ENCODE measurements at places on chromosomes 7 and 10. TPM values are rescaled to one million over a fixed set of nuclear protein-coding genes. Genes with fewer than 3 reads are reported as not detected.

The TUBAL3 gene
- not detected for total RNA-seq

The AIFM2 gene
- 0.74 TPM for total RNA-seq

The VWA2 gene
- total RNA-seq, result not detected

The ELFN1 gene
- total RNA-seq, result 7.6 TPM

The SLC26A5 gene
- not detected for total RNA-seq

The IKZF1 gene
- total RNA-seq, result not detected

The OR2A12 gene
- not detected for total RNA-seq

The C10orf71 gene
- not detected for total RNA-seq

The SH2B2 gene
- total RNA-seq, result 43.6 TPM

The C10orf105 gene
- not detected for total RNA-seq

The TSPAN15 gene
- total RNA-seq, result 10.2 TPM

The PRKG1 gene
- 68.3 TPM for total RNA-seq

The PPP1R17 gene
- total RNA-seq, result not detected

The TMEM184A gene
- total RNA-seq, result 0.49 TPM
